ENCODE measurements at places on chromosomes 12 and 14. TPM values are rescaled to one million over a fixed set of nuclear protein-coding genes. Genes with fewer than 3 reads are reported as not detected.

GRCh38 chr14:99146616-99147365 lies 125.2 kb downstream of the BCL11B start:
- DNase-seq = no peak

GRCh38 chr12:49296836-49297694 lies 2.1 kb downstream of the PRPH start:
- no peak for DNase-seq

The SLC35F4 gene
- total RNA-seq = 4.5 TPM

The TMX1 gene
- 22.0 TPM for total RNA-seq

The SRP54 gene
- 63.6 TPM for total RNA-seq

The ATF7 gene
- total RNA-seq = 4.1 TPM

DNA sequence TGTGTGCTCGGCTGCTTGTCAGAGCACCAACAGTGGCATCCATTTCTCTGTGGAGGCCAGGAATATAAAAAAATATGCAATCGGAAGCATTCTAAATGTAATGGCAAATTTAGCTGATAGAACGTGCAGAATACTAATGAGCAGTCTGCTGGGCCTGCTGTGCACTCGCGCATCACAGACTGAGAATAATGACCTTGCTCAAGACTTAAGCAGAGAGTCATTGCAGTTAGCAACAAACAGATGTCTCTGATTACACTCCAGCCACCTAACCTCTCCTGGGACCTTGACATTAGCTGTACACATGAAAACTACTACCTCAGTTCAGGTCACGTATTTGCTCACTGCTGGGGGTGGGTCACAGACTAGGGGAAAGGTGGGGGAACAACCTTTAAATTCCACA lies 269.2 kb upstream of the DAAM1 start:
- no peak for DNase-seq

- no peak for DNase-seq
These were observed 175.8 kb downstream of the MSRB3 start for GRCh38 chr12:65454115-65454787.

GRCh38 chr12:27387473-27387872 lies 54.8 kb downstream of the BMAL2 start:
- DNase-seq = no peak

DNA sequence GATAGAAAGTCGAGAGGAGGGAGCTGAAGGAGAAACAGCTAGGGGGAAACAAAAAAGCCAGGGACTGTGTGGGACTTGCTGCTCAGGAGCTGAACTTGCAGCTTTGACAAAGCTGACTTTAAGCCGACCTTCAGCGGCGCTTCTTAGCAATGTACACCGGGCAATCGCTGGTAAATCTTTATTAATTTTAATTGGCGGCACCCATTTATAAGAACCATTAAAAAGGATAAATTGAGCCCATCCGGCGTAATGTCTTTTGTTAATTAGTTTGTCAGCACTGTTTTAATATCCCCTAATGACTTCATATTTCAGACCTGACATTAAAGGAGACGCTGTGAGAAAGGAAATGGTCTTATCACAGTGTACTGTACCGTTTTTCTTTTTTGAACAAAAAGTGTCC lies 86.2 kb upstream of the VASH1 start:
- DNase-seq = no peak

The DNM1L gene
- total RNA-seq = 209 TPM

- no peak for DNase-seq
These were observed 26.1 kb upstream of the PPP2R5C start for GRCh38 chr14:101735453-101735852.

DNA sequence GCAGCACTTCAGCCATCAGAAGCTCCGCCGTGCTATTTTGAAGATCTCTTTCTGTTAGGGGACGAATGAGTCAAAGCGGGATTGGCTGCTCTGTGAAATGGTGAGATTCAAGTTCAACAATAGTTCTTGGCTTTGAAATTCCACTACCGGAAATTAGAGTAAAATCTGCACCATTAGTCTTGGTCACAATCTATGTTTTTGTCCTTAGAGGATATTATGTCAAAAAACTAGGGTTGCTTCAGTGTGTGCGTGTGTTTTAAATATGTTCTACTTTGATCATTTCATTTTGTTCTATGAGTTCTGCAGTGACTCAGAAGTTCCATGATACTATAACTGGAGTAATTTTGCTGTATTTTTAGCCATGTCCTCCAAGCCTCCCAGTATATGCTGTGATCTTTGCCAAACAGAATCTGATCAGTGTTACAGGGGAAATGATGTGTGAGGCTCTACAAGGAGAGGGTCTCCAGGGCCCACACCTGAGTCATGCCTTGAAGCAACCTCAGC lies 22.6 kb downstream of the GPHB5 start:
- DNase-seq = no peak

DNA sequence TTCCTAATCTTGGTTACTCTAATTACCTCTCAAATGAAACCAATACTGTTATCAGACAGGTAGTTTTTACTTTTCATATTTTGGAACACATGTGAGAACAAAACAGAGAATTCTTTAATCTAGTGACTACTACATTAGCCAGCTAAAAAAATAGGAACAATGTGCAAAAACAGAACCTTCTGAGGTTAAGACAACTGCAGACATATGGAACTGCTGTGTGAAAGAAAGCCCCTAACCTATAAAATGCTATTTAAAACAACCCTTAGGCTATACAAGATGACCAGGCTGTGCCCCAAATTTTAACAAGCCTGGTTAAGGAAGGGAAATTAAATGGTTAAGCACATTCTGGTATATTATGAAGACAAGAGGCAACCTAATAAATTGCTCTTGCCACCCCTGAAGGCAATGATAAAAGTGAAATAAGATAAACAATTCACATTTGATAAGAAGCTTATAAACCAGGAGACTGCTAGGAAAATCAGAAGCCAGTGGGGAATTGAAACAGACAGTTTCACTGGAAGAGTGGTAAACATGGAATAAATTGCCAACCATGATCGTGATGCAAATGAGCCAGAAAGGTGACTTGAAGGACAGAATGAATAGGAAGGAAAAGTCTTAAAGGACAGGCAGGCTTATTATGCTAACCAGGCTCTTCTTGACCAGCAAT lies 7.4 kb downstream of the GTSF1 start:
- no peak for DNase-seq

GRCh38 chr14:104970231-104971068 lies 7.7 kb downstream of the AHNAK2 start:
- no peak for DNase-seq

DNA sequence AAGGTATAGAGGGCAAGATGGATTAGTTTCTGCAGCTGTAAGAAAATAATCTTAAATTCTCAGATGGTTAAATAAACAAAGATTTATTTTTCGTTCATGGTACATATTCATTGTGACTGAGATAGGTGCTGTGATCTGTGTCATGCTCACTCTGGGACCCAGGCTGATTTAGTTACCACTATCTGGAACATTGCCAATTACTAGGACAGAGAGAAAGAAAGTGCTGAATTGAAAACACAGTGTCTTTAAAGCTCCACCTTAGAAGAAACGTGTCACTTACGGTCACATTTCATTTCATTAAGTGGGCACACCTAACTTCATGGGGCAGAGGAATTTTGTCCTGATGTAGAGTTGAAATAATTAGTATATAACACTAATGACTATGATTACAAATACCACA lies 430.0 kb downstream of the CCDC91 start:
- DNase-seq = no peak

- DNase-seq = no peak
These were observed 19.5 kb downstream of the FBXL14 start for GRCh38 chr12:1574865-1575259.

The PAX9 gene
- not detected for total RNA-seq

- DNase-seq = no peak
These were observed 1124.6 kb downstream of the AACS start for GRCh38 chr12:126189856-126190255.

- peak; percentile 72 for DNase-seq
These were observed 13.1 kb downstream of the KRT83 start for GRCh38 chr12:52307836-52308805.

The CACNA2D4 gene
- not detected for total RNA-seq

GRCh38 chr14:103301512-103302354 lies 32.3 kb upstream of the EIF5 start:
- DNase-seq = no peak

DNA sequence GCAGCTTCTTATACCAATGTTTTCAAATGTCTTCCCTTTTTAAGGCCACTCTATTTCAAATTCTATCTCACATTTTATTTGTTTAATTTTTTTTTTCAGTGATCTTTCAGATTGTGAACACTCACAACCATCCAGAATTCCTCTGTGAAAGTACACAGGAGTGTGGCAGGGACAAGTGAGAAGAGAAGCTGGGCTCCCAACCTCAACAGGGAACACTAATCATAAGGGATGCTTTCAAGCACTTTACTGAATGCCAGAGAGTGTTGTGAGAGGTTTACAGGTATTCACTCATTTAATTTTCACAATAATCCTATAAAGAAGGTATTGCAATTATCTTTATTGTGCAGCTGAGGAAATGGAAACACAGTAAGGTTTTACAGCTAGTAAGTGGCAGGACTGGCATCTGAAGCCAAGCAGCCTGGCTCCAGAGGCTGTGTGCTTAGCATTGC lies 60.1 kb upstream of the PYGL start:
- no peak for DNase-seq

The ANO4 gene
- 88.9 TPM for total RNA-seq

GRCh38 chr14:100398044-100398443 lies 74.9 kb downstream of the SLC25A47 start:
- no peak for DNase-seq

The GPR65 gene
- total RNA-seq = under 0.01 TPM

DNA sequence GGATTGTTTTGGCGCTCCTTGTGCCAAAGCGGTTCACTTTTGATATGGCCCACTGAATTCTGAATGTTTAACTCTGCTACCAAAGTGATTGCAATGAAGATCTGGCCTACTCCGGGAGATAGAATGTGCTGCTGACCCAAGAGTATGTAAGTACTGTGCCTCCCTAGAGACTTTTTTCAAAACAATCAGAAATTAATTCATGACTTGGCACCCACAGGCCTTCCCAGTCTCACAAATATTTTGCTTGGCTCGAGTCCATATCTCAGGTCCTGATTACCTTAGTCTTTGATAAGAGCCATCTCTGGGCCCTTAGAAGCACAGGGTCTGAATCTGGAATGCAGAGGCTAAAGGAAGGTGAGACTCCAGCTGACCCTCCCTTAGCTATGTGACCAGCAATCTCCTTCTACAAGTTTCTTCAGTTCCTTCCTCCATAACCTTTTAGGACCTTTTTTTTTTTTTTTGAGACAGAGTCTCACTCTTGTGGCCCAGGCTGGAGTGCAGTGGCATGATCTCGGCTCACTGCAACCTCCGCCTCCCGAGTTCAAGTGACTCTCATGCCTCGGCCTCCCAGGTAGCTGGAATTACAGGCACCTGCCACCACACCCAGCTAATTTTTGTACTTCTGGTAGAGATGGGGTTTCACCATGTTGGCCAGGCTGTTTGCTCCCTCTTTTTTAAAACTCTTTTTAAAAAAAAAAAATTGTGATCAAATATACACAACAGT lies 49.5 kb upstream of the METAP2 start:
- DNase-seq = no peak

DNA sequence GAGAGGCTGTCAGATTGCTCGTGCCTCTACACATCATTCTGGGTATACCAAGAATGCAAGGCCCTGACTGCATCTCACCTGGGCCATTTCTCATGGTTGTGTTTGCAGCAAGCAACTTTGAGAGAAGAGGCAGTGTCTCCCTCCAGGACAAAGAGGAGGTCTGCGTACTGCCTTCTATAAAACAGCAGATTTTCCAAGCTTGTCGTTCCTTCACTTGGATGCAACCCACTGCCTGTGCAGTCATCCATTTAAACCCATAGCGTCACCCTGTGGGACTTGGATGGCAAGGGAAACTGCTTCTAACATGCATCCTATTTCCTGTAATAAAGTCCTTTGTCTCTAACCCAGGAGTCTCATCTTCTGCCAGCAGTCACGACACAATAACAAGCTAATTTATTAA lies 1.3 kb downstream of the POMT2 start:
- no peak for DNase-seq

DNA sequence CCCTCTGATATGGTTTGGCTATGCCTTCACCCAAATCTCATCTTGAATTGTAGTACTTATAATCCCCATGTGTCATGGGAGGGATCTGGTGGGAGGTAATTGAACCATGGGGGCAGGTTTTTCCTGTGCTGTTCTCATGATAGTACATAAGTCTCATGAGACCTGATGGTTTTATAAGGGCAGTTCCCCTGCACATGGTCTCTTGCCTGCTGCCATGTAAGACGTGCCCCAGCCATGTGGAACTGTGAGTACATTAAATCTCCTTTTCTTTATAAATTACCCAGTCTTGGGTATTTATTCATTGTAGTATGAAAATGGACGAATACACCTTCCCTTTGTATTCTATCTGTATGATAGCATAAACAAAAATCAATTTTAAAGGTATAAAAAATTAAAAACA lies 333.4 kb upstream of the FBXO33 start:
- no peak for DNase-seq

The KRT3 gene
- total RNA-seq = not detected

GRCh38 chr12:31316891-31317290 lies 9.1 kb downstream of the SINHCAF start:
- DNase-seq = no peak

DNA sequence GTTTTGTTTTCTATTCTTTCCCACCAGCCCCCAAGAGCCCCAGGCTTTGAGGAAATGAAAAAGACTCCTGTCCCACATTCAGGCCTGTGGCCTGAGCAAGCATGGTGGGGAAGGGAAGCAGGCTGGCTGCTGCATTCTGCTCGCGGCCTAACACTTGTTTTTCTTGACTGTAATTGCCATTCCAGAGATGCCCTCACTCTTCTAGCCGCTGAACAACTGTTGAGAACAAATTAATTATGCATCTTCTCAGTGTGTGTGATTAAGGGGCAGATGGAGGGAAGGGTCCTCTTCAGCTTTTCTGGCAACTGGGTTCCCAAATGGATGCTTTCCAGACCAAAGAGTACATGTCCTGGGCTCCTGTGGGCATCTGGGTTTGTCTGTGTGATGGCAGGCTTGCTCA lies 43.3 kb downstream of the ADCK1 start:
- DNase-seq = no peak

- DNase-seq = no peak
These were observed 70.6 kb downstream of the SAMD4A start for GRCh38 chr14:54637270-54638134.

- no peak for DNase-seq
These were observed 20.2 kb upstream of the P2RX4 start for GRCh38 chr12:121189619-121190155.

- no peak for DNase-seq
These were observed 74.6 kb downstream of the TMEM121 start for GRCh38 chr14:105600939-105601359.

The KRT77 gene
- not detected for total RNA-seq

The NPAS3 gene
- 22.0 TPM for total RNA-seq

- no peak for DNase-seq
These were observed 73.1 kb upstream of the PWP1 start for GRCh38 chr12:107612508-107612907.
